ENCODE measurements at places on chromosomes 6 and 20.

GRCh38 chr6:122683989-122684651 is 73.9 kb downstream of the PKIB start:
- no peak overlapping the region for H3K4me3 ChIP-seq
- no peaks in the 10 kb centered on the region for H3K27me3 ChIP-seq
- H3K4me1 ChIP-seq: no peaks in the 10 kb centered on the region
- DNase-seq: no peak
- H3K36me3 ChIP-seq: no peaks in the 10 kb centered on the region

DNA sequence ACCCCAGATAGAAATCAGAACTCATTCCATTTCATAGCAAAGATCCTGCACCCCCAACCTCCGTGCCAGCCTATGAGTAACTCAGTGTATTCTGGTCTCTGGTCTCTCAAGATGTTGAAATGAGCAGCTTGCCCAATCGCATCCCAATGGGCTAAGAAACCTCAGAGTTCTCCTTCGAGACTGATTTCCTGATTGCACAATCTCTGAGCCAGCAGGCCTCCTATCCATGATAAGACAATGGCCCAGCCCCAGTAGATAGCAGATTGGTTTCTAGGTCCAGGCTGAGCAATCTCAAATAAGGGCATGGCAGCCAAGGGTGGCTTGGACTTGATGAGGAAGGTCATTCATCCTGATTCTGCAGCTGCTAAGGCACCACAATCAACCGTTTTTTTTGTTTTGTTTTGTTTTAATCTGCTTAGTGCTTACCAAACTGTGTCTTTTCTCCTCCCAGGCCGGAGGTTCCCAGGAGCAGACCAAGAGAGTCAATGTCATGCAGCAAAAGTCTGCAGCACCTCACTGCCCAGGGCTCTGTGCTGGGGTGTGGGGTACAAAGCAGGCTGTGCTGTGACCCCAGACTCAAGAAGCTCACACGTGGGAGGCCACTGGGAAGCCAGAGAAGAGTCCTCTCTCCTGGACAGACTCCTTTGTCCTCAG is 125.1 kb upstream of the NXT1 start:
- DNase-seq: no peak
- H3K27ac ChIP-seq: no peak overlapping the region
- H3K36me3 ChIP-seq: no peaks in the 10 kb centered on the region
- H3K4me3 ChIP-seq: no peak overlapping the region
- H3K27me3 ChIP-seq: no peaks in the 10 kb centered on the region

DNA sequence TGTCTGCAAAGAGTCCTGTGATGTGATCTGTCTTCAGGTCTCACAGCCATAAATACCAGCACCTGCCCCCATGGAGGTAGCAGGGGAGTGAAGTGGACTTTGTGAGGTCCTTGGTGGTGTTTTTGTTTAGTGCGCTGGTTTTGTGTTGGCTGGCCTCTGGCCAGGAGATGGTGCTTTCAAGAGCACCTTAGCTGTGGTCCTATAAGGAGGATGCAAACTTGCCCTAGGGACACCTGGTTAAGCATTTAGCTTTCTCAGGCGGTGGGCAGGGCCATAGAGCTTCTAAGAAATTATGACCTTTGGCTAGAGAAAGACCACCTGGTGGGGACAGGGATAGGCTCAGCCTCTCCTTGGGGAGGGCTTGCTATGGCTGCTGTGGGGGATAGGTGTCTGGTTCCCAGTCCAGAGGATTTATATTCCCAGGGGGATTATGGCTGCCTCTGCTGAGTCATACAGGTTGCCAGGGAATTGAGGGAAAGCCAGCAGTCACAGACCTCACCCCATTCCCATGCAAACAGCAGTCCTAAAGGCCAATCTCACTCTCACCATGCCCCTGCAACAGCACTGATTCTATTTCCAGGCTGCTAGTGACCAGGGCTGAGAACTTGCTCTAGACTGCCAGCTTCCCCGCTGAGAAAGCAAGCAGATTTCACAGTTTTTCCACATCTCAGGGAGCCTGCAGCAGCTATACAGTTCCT is 259.3 kb downstream of the TFAP2B start:
- no peaks in the 10 kb centered on the region for H3K27me3 ChIP-seq
- no peak overlapping the region for H3K4me3 ChIP-seq
- H3K36me3 ChIP-seq: no peaks in the 10 kb centered on the region
- no peaks in the 10 kb centered on the region for H3K4me1 ChIP-seq

DNA sequence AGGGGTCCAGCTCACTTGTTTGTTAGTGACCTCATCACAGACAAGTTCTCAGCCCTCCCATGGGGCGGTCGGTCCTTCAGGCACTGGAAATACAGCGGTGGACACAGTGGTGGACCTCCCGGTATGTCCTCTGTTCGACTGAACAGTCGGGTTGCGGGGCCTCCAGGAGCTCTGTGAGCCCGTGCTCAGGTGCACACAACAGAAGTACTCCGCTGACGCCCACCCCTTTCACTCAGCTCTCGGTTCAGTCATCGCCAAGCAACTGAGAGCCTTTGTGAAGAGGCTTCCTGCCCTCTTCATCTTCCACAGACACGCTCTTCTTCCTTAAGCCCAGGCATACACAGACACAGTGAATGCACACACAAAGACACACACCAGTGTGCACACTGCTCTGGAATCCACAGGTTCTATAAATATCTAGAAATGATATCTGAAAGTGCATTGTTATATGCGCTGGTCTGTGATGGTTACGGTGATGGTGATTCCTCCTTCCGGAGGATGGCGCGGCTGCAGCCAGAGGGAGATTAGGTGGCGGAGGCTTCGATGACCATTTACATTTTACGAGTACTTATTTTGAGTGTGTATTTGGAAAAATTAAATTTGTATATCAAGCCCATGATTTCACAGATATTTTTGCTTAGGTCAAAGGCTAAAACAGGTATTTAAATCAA is 46.8 kb upstream of the BHLHE23 start:
- H3K27me3 ChIP-seq: peaks cover 31% of the 10 kb centered on the region
- H3K4me3 ChIP-seq: no peak overlapping the region
- H3K36me3 ChIP-seq: no peaks in the 10 kb centered on the region
- no peak overlapping the region for H3K27ac ChIP-seq
- H3K4me1 ChIP-seq: peaks cover 9% of the 10 kb centered on the region

DNA sequence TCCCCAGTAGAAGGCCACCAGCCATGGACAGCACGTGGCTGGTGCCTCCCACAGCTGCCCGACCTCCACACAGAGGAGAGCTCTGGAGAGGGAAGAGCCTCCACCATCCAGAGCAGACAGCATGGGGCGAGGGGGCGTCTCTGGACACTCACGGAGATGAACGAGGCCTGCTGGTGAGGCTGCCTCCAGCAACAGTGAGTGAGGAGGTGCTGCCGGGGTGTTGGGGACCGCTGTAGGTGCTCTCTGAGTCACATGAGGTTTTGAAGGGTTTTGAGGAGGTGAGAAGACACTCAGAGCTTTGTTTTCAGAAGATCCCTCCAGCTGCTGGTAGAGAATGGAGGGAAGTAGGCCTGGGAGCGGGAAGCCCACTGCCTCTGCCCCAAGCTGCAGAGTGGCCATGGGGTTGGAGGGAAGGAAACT is 65.6 kb downstream of the THBS2 start:
- H3K27ac ChIP-seq: no peak overlapping the region
- peaks cover 72% of the 10 kb centered on the region for H3K27me3 ChIP-seq
- H3K4me1 ChIP-seq: no peaks in the 10 kb centered on the region

- peak overlapping the region; percentile 85 for H3K4me3 ChIP-seq
- peaks cover 7% of the 10 kb centered on the region for H3K36me3 ChIP-seq
- peaks cover 63% of the 10 kb centered on the region for H3K4me1 ChIP-seq
- peak overlapping the region; percentile 59 for H3K27ac ChIP-seq
- no peaks in the 10 kb centered on the region for H3K27me3 ChIP-seq
Observed at GRCh38 chr20:58981628-58982364, 740 bp downstream of the NELFCD start.
